ENCODE measurements at places on chromosomes 13 and 19. TPM values are rescaled to one million over a fixed set of nuclear protein-coding genes. Genes with fewer than 3 reads are reported as not detected.

DNA sequence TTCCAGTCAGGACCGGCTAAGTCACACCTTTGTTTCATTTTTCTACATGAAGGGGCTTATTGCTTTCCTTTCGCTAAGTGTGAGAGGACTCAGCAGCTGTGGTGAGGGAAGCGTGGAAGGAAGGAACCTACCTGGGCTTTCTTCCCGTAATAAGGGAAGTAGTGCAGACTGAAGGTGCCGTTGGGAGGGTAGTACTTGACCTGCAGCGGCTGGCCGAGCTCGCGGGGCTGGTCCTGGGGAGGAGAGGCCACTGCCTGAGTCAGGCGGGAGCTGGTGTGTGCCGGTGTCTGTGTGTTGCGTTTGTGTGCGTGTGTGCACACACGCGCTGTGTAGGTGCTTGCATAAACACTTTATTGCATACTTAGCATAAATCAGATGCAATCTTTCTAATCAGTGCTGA lies 7.7 kb downstream of the ATP4B start:
- H3K4me1 ChIP-seq: peaks cover 25% of the 10 kb centered on the region
- peaks cover 4% of the 10 kb centered on the region for H3K36me3 ChIP-seq
- no peak overlapping the region for H3K4me3 ChIP-seq
- no peaks in the 10 kb centered on the region for H3K27me3 ChIP-seq

- H3K36me3 ChIP-seq: no peaks in the 10 kb centered on the region
- DNase-seq: no peak
- H3K4me3 ChIP-seq: no peak overlapping the region
- H3K27ac ChIP-seq: no peak overlapping the region
These were observed 1737.2 kb upstream of the MIR17HG start for GRCh38 chr13:89610331-89610730.

ZNF439 gene
- total RNA-seq: 10.4 TPM

PRODH2 gene
- total RNA-seq: not detected

ADGRE2 gene
- 0.75 TPM for total RNA-seq

GCDH gene
- 41.1 TPM for total RNA-seq

PRRG2 gene
- total RNA-seq: 0.81 TPM

- no peaks in the 10 kb centered on the region for H3K4me1 ChIP-seq
- H3K27ac ChIP-seq: no peak overlapping the region
- no peak overlapping the region for H3K4me3 ChIP-seq
- DNase-seq: no peak
- H3K36me3 ChIP-seq: no peaks in the 10 kb centered on the region
These were observed 10.8 kb downstream of the EDNRB start for GRCh38 chr13:77907666-77908341.

GRCh38 chr13:59533561-59534555 lies 629.9 kb downstream of the DIAPH3 start:
- no peak overlapping the region for H3K27ac ChIP-seq
- DNase-seq: no peak
- no peaks in the 10 kb centered on the region for H3K36me3 ChIP-seq
- peaks cover 14% of the 10 kb centered on the region for H3K4me1 ChIP-seq
- H3K27me3 ChIP-seq: no peaks in the 10 kb centered on the region
- no peak overlapping the region for H3K4me3 ChIP-seq

ZNF675 gene
- total RNA-seq: 22.8 TPM

DNA sequence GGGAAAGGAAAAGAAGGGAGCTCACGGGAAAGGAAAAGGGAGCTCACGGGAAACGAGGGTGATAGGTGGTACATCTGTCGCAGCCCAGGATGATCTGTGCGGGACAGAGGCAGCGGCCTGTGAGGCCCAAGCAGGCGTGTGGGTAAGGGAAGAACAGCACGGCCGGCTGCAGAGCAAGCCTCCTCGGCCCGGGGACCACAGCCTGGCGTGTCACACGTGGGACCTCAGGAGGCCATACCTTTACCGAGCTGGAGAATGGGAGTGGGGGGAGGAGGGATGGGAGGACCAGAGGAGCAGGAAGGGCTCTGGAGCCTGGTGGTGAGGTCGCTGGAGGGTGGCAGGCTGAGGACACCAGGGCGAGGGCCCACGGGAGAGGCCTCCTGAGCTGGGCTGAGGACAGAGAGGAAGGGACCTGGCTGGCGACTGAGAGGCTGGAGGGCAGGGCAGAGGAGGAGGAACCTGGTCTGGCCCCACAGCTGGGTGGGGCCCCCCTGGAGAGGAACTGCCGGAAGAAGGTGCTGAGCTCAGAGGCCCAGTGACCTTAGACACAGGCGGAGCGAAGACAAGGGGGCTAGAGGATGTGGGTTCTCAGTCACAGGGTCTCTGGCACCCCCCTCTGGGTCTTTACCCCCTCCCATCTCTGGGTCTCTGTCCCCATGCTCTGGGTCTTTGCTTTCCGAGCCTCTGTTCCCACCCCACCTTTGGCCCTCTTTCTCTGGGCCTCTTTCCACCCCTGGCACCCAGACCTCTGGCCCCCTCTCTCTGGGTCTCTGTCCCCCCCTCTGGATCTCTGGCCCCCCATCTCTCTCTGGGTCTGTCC lies 2.9 kb upstream of the FTL start:
- peak; percentile 63 for DNase-seq
- H3K27ac ChIP-seq: peak overlapping the region; percentile 90
- peaks cover 60% of the 10 kb centered on the region for H3K4me1 ChIP-seq
- H3K36me3 ChIP-seq: peaks cover 52% of the 10 kb centered on the region

ADGRE1 gene
- total RNA-seq: 6.0 TPM

GRCh38 chr19:3370214-3370720 lies 3.9 kb downstream of the NFIC start:
- H3K4me1 ChIP-seq: peaks cover 32% of the 10 kb centered on the region
- H3K27me3 ChIP-seq: no peaks in the 10 kb centered on the region
- DNase-seq: no peak
- no peaks in the 10 kb centered on the region for H3K36me3 ChIP-seq
- H3K4me3 ChIP-seq: no peak overlapping the region
- no peak overlapping the region for H3K27ac ChIP-seq

FXYD7 gene
- 0.41 TPM for total RNA-seq

TMEM38A gene
- 0.89 TPM for total RNA-seq

DNA sequence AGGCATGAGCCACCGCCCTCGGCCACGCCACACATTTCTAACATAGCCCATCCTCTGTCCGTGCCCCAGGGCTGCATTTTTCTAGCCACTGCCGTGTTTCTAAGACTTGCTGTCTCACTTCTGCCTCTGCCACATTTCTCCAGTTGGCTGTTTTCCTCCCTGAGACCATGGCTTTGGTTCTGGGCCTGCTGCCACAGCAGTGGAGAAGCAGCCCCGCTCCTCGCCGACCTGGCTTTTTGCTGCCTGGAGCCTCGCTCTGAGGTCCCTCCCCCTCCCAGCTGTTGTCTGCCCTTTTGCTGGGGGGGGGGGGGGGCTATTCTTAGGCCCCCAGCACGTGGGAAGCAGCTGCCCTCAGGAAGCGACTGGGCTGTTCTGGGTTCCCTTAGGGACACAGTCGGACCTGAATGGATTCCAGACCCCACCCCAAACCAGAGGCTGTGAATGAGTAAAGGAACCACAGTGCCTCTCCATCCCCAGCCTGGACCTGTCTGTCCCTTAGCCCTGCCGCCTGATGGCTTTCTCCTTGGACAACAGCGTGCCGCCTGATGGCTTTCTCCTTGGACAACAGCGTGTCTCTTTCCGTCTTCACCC lies 3.3 kb downstream of the GYS1 start:
- no peak for DNase-seq
- peaks cover 40% of the 10 kb centered on the region for H3K36me3 ChIP-seq
- no peak overlapping the region for H3K4me3 ChIP-seq
- peak overlapping the region; percentile 64 for H3K27ac ChIP-seq
- peaks cover 41% of the 10 kb centered on the region for H3K4me1 ChIP-seq

- H3K4me1 ChIP-seq: peaks cover 20% of the 10 kb centered on the region
- peak overlapping the region; percentile 39 for H3K4me3 ChIP-seq
- peak overlapping the region; percentile 37 for H3K27ac ChIP-seq
- no peaks in the 10 kb centered on the region for H3K36me3 ChIP-seq
- H3K27me3 ChIP-seq: no peaks in the 10 kb centered on the region
These were observed 13.8 kb upstream of the UBE2L5 start for GRCh38 chr13:30408319-30409101.

DNA sequence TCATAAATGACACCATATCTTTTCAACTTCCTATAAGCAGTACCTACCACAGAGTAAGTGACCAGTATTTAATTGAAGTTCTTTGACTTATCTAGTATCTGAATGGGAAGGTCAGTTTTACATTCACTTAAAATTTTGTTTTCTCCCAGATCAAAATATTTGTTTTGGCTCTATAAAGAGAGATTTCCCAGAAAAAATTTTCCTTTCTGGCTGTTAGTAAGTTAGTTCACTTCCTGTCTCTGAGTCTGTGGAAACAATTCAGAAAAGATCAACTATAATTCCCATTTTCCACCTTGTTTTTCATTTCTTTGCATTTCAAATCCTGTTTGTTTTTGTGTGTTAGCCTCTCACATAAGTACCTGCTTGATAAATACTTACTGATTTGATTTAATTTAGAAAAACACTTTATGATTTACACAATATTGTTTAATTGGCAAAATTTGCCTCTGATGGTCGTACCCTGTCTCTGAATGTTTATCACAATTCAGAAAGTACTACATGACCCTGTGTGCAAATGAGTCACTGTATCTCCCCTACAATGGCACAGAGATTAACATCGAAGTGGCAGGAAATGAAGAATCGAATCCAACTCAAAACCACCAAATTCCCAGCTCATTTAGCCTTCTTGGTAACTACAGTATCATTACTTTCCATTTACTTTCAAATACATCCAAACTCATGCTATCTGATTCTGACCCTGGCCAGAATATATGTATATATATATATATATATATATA lies 15.4 kb upstream of the MED4 start:
- H3K27ac ChIP-seq: no peak overlapping the region
- H3K27me3 ChIP-seq: peaks cover 6% of the 10 kb centered on the region
- H3K4me3 ChIP-seq: no peak overlapping the region
- no peak for DNase-seq

GRCh38 chr19:56092685-56093631 lies 28.1 kb downstream of the ZNF787 start:
- H3K36me3 ChIP-seq: peaks cover 42% of the 10 kb centered on the region
- no peak for DNase-seq
- H3K27ac ChIP-seq: no peak overlapping the region
- no peaks in the 10 kb centered on the region for H3K4me1 ChIP-seq
- no peak overlapping the region for H3K4me3 ChIP-seq
- no peaks in the 10 kb centered on the region for H3K27me3 ChIP-seq

DNA sequence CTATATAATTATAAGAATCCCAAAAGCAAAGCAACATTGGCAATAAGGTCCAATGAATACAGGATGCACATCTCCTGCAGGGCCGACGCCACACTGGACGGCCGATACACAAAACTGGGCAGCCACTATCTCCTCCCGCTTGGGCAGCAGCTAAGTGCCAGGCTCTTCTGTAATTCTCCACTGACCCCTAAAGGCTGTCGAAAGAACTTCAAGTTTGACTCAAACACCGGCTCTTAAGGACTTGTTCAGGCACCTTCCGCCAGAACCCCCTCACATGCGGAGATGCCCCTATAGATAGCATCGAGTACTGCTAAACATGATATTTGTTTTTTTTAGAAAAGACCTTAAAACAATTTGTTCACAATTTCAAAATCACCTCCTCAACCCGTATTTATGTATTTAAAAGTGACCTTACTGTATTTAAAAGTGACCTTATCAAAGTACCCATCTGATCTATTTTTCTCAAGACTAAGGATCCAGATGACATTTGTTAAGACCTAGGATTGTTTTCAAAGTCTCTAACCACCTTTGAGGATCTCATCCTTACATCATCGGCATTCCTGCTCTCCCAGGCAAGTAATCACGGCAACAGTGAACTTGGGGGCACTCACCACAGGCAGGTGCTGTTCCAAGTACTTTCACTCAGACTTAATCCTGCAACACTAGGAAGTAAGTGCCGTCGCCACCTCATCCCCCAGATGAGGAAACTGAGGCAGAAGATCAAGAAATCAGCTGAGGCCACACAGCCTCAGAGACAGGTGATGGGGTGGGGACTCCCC lies 77.8 kb downstream of the TUBGCP3 start:
- H3K27me3 ChIP-seq: no peaks in the 10 kb centered on the region
- H3K27ac ChIP-seq: no peak overlapping the region
- H3K36me3 ChIP-seq: peaks cover 42% of the 10 kb centered on the region

KANK3 gene
- total RNA-seq: 1.1 TPM

PSG7 gene
- not detected for total RNA-seq

DNA sequence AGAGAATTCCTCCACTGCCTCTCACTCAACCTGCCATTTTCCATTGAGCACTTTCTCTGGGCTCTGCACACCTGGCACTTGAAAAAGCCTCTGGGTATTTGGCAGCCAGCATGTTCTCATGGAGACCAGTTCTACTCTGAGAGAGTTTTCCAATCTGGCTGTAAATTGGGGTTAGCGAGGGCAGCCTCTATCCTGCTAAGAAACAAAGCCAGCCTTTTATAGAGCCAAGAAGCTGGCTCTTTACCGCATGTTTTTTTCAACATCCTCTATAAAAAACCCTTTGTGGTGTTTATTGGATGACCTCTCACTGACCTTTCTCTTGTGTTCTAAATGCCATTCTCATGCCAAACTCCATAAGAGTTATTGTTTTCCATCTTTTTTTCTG lies 52.6 kb upstream of the RCBTB2 start:
- H3K4me3 ChIP-seq: no peak overlapping the region
- peaks cover 12% of the 10 kb centered on the region for H3K4me1 ChIP-seq
- DNase-seq: no peak
- no peak overlapping the region for H3K27ac ChIP-seq
- peaks cover 10% of the 10 kb centered on the region for H3K27me3 ChIP-seq
- H3K36me3 ChIP-seq: no peaks in the 10 kb centered on the region

KCNRG gene
- 0.12 TPM for total RNA-seq

DNA sequence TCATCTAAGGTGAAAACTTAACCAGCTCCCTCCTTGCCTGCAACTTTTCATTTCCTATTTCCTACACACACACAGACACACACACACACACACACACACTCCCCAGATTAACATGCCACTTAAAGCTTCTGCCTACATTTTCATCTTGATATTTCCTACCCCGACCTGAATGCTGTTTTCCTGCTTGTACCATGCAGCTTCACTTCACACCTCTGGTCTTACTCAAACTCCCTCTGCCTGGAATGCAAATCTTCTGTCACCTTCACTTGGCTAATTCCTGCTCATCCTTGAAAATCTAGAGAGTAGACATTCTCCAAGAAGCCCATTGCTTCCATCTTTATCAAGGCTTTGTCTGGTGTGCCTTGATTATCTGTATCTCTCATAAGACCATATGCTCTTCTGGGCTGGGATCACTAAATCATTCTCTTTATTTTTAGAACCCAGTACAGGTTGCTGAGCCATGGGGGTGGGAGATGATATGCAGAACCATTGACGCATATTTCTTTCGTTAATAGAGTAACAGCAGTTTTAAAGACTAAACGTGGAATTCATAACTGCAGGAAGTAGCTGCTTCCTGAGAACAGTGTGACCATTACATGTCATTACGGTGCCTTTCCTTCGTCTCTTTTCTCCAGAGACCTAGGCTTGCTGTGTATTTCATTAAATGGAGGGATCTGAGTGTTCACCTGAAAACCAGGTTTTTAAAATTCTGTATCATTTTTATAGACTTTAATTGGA lies 37.7 kb downstream of the CNMD start:
- peaks cover 6% of the 10 kb centered on the region for H3K36me3 ChIP-seq
- H3K27me3 ChIP-seq: no peaks in the 10 kb centered on the region
- DNase-seq: no peak
- no peaks in the 10 kb centered on the region for H3K4me1 ChIP-seq
- no peak overlapping the region for H3K27ac ChIP-seq
- no peak overlapping the region for H3K4me3 ChIP-seq

Measured in activated CD4-positive, alpha-beta T cell treated with anti-CD3 and anti-CD28 coated beads for 36 hours (primary cell).